Mesenchymal stem cell (in vitro differentiated cells and primary cell): ENCODE measurements at places on chromosomes 2 and 18.

DNA sequence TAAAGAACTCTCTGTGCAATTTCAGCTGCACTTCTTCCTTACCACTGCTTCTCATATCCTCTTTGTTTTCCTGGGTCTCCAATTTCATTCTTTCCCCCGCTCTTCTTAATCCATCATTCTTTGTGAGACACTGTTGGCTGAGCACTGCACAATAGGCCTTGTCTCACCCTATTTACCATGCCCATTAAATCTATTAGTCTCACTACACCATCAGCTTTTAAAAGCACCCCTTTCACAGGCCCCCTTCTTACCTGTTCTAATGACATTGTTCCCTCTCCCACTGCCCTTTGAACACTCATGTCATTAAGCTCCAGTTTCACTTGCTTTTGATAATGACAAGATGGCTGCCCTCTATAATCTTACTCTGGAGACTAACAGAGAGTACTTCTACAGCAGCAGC, 404.1 kb upstream of the ACVR2A start:
- DNase-seq, result no peak

DNA sequence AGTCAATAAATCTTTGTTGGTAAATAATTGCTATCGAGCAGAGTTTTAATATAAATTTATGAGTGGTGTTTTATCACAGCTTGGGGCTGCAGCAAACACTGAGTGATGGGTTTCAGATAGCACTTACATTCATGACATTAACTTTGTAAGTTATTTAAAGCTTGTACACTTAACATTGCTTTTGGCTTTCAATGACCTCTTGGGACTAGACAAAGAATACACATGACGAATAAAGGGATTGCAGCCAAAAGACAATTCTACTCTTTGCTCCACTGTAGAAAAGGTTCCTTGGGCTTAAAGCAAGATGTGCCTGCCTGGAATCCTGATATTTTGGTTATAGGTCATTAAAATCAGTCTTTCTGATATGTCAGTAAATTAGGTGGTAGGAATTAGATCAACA, 299.5 kb downstream of the GBX2 start:
- no peak for DNase-seq

DNA sequence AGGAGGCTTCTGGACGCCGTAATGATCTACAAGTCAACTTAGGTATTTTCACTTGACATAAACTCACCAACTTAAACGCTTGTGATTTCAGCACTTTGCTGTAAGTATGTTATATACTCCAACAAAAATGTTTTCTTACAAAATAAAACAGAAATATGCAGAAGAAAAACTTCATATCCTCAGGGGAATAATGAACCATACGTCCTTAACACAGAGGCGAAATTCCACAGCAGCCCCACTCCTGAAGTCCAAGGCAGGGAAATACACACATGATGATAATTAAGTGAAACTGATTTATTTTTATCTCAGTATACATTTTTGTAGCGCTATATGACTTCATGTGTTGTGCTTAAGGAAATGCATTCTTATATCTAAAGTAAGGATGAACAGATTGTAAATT, 335.4 kb upstream of the VWC2L start:
- no peak for DNase-seq

- no peak for DNase-seq
Observed at GRCh38 chr2:240247868-240248720, 107.6 kb upstream of the OTOS start.

DNA sequence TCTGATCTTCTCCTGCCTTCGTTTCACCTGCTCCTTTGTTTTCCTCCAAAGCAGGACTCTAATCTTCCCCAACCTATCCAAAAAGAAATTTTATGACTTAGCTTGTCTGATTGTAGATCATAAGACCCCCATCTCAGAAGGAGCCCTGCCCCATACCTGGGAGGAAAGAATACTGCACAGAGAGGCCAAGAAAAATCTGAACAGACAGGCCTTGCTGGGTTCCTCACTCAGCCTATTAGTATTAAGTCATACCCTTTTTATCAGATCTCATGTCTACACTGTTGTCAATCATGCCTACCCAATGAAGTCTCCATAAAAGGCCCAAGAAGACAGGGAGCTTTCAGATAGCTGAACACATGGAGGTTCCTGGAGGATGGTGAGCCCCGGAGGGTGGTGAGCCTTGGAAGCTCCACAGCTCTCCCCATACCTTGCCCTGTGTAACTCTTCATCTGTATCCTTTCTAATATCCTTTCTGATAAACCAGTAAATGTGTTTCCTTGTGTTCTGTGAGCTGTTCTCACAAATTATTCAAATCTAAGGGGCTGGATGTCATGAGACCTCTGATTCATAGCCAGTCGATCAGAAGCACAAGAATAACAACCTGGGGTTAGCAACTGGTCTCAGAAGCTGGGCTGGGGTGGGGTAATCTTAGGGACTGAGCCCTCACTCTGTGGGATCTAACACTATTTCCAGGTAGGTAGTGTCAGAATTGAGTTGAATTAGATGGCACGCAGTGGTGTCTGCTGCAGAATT, 108.8 kb downstream of the SPOPL start:
- DNase-seq, result no peak

- no peak for DNase-seq
Observed at GRCh38 chr2:65511306-65511705, 78.9 kb upstream of the SPRED2 start.
